ENCODE measurements at places on chromosomes 2 and 18.

GRCh38 chr2:203626952-203627681 lies 79.3 kb upstream of the CD28 start:
- DNase-seq, result no peak

DNA sequence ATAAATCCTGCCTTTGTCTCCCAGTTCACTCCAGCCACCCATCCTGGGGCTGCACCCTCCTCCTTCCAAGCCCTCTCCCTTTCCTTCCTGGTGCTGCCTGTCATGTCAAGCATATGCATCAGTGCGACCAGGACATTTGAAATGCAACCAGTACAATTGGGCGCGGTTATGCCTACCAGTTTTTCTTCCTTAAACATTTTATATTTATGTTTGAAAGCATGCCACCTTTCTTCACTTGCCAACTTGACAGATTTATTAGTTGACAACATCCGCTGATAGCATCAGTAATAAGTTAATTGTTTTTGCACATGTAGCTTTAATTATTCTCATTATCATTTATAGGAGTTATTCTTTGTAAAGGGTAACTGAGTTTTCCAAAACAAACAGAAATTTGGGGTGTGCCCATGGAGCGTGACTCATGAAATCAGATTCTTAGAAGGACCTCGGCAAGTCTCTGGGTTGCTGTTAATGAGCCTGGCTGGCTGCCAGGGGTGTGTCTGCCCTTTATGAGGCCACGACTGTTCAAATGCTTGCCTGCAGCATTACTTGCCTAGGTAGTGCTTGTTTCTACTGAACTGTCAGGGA lies 32.8 kb upstream of the IL1B start:
- peak; percentile 19 for DNase-seq

DNA sequence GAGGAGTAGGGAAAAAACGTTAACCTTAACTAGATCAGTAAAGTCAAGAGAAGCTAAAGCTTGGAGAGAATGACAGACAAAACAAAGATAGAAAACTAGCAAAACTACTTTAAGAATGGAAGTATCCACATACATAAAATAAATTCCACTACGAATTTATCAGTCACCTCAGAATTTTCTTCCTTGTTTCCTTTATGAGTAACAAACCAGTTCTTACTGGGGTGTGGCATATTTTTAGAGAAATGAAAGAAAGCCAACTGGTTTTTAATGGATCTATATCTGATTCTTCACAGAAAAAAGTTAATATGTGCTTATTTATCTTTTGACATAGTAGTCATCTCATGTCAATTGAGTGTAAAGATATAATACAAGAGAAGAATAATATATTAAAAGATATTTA lies 2033.7 kb upstream of the CELF4 start:
- no peak for DNase-seq

GRCh38 chr2:156918410-156918809 lies 339.1 kb upstream of the GALNT5 start:
- no peak for DNase-seq

- DNase-seq, result no peak
These were observed 254.6 kb upstream of the RBBP8 start for GRCh38 chr18:22678486-22678885.

- DNase-seq, result no peak
These were observed 2.1 kb upstream of the DNAJC27 start for GRCh38 chr2:24973812-24974211.

GRCh38 chr18:76169733-76170132 lies 325.3 kb downstream of the ZNF516 start:
- DNase-seq, result no peak

DNA sequence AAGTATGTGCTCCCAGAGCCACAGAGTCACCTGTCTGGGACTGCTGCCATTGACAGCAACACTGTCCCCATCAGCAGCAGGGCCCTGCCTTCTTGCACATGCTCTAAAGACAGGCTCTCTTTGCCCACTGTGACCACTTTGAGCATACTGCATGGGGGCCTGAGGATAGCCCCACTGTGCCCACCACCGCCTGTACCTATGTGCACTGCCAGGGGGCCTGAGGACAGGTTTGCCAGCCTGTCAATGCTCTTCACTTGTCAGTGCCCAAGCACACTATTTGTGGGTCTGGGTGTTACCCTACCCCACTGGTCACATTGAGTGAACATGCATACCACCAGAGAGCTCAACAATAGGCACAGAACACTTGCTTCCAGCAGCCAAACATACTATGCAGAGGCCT lies 1137.0 kb upstream of the FANCL start:
- no peak for DNase-seq

DNA sequence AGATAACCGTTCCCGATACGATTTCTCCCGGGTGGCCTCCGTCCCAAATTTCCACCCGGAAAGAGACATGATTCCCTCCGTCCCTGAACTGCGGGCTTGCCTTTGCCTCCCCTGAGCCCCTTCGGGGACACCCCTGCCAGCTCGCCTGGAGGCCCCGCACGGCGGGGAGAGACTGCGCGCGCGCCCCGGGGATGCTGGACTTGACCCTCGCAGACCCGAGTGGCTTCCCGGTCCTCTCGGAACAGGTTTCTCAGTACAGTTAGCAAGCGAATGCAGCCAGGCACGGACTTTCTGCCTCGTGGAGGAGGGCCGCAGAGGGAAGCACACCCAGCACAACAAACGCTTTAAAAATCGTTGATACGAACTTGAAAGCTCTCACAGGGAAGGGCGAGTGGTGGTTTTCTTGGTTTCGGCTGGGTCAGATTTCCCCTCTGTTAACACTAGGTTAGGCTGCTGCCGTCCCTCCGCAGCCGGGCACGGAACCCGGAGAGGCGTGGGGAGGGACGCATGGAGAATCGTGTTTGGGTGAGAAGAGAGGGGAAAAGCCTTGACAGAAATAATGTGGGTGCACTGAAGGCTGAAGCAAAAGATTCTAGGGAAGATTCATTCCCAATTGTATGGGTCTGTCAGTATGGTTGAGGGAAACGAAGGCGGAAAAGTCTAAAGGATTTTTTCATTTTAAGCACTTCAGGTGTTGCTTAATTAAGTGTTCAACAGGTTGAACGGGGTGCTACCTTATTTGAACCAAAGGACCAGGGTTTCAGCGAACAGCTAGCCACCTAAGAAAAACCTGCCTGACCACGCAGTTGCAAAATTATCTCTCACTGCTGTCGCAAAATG lies 916 bp downstream of the TNFRSF11A start:
- DNase-seq, result no peak

DNA sequence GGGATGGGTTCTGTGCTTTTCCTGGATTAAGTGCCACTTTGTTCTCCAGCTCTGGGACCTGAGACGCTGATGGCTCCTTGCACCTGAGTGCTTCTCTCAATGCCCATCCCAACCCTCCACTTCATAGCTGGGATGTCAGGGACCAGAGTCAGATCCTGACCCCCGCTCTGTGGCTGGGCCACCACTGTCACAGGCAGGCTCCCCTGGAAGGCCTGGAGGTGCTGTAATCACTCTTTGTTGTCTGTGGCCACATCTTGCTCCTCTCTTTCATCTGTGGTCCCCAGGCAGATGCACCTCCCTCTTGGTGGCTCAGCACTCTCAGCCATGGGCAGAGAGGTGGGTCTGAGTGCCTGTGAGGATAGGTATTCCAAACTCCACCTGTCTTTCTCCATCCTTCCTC lies 62.4 kb downstream of the CAPN13 start:
- no peak for DNase-seq

- no peak for DNase-seq
These were observed 86.0 kb downstream of the CDC42EP3 start for GRCh38 chr2:37585295-37585908.

GRCh38 chr2:215022418-215022817 lies 116.0 kb downstream of the ABCA12 start:
- DNase-seq, result no peak

GRCh38 chr2:29022679-29023078 lies 41.6 kb downstream of the TOGARAM2 start:
- DNase-seq, result no peak

GRCh38 chr2:71156573-71156972 lies 26.1 kb downstream of the MPHOSPH10 start:
- no peak for DNase-seq

DNA sequence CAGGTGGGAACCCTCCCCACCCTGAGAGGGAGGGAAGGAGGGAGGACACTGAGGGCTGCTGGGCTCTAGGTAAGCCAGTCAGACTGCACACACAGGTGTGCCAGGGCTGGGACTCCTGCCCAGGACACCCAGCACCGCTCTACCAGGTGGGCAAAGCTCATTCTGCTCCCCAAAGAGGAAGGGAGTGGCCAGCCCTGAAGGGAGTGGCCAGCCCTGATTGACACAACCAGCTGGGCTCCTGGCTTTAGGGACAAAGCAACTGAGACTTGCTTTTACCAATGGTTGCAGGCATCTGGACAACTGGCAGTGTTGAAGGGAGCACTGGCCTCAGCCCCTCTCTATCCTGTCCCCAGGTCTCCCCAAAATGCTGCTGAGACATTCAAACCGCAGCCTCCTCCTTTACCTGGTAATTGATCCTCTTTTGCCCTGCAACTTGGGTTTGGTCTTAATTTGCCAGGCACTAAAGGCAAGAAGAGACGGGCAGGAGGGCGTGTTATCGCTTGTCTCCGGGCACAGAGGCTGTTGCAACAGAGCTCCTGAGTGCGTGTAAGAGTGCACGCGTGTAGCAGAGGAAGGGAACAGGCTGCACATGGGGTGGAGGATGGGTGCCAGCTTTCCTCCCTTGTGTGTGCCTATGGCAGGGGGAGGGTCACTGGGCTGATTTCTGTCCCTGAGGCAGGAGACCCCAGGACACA lies 14.5 kb upstream of the FOSL2 start:
- DNase-seq, result no peak

DNA sequence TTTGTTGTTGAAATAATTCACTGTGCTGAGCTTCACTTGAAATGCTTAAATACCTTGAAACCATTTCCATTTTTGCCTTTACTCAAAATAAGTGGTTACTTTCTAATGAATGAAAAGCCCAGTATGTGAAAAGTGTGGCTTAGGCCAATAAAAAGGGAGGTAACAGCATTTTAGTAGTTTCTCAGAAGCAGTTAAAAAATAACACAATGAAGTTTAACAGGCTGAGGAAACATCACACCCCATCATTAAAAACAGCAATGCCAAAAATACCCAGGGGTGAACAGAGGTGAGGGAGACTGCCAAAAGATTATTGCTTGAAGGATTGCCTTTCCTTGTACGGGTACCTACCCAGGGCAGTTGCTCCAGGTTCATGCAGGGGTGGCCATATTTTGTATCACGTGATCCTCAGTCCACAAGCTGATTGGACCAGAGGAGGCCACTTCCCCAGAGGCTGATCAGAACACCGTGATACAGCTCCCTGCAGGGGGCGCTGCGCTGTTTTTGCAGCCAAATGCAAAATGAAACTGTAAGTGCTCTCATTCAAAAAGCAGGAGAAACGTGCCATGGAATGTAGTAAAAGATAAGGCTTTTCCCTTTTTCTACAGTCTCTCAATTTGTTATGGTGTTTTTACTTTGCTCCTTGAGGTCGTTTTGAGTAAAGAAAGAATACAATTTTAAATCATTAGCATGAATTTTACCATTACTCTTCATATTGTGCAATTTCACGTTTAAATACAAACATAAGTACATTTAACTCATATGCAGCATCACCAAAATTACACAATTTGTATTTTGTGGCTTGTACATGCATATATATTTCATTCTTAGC lies 70.2 kb upstream of the SH3BP4 start:
- no peak for DNase-seq

DNA sequence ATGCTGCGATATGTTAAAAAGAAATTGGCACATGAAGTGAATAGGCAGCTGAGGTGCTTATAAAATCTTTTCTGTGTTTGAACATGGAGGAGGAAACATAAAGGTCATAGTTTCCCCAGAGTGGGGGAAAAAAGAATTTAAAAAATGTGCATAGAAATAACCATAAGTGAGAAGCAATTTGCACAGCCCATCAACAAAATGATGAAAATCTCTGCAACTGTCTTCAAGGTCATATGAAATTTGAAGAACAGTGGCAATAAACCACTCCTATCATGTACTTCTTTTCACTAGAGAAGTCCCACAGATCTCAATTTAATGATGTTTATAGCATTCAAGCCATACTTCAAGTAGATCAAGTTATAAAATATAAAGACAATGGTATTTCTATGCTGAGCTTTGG lies 46.7 kb upstream of the ZNF804A start:
- DNase-seq, result no peak

GRCh38 chr2:164879901-164880535 lies 38.4 kb upstream of the COBLL1 start:
- no peak for DNase-seq

GRCh38 chr2:241019441-241020139 lies 21.2 kb downstream of the SNED1 start:
- DNase-seq, result no peak

GRCh38 chr2:109174626-109175349 lies 45.8 kb downstream of the SH3RF3 start:
- no peak for DNase-seq

GRCh38 chr2:77314721-77315120 lies 207.5 kb downstream of the LRRTM4 start:
- DNase-seq, result no peak

- no peak for DNase-seq
These were observed 31.0 kb downstream of the ANKRD29 start for GRCh38 chr18:23631746-23632145.

GRCh38 chr2:34534761-34535160 lies 935.7 kb upstream of the FAM98A start:
- no peak for DNase-seq

- DNase-seq, result no peak
These were observed 12.2 kb downstream of the SCN1A start for GRCh38 chr2:166115589-166115988.

- DNase-seq, result no peak
These were observed 38.0 kb downstream of the DNMT3A start for GRCh38 chr2:25303633-25304236.

GRCh38 chr2:108923019-108923700 lies 65.9 kb downstream of the EDAR start:
- DNase-seq, result no peak

- DNase-seq, result no peak
These were observed 2.9 kb upstream of the IGFBP5 start for GRCh38 chr2:216698293-216698692.

- DNase-seq, result no peak
These were observed 411 bp downstream of the RNASEH1 start for GRCh38 chr2:3557639-3558204.

- DNase-seq, result no peak
These were observed 79.9 kb upstream of the OTOS start for GRCh38 chr2:240220371-240220770.

DNA sequence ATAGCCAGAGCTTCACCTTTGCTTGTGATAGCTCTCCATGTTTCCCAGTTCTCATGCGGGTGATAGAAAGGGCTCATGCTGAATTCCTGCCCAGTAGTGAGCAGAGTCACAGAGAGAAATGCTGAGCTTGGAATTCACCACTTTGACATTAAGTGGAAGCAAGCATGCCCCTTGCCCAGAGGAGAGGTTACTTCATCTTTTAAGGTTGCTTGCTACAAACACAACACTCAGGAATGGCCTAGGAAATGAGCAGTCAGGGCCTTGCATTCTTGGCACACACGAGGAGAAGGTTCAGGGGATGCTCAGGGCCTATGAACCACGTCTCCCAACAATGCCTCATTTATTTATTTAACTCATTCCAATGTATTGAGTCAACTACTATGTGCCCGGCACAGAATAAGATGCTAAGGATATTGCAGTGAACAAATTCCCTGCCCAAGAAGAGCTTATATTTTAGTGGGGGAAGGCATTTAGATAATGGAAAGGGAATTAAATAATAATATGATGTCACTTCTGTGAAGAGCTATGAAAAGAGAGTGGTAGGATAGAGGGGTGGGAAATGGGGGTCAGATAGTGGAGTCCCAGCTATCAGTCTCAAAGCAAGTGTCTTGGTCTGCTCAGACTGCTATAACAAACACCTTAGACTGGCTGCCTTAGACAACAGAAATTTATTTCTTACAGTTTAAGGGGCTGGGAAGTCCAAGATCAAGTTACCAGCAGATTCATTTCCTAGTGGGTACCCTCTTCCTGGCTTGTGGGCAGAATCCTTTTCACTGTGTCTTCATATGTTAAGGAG lies 42.1 kb downstream of the DDX18 start:
- no peak for DNase-seq

GRCh38 chr2:96540136-96540535 lies 3.6 kb downstream of the ARID5A start:
- DNase-seq, result no peak
